GM23248 (cell line): ENCODE measurements at places on chromosomes 3 and 15.

DNA sequence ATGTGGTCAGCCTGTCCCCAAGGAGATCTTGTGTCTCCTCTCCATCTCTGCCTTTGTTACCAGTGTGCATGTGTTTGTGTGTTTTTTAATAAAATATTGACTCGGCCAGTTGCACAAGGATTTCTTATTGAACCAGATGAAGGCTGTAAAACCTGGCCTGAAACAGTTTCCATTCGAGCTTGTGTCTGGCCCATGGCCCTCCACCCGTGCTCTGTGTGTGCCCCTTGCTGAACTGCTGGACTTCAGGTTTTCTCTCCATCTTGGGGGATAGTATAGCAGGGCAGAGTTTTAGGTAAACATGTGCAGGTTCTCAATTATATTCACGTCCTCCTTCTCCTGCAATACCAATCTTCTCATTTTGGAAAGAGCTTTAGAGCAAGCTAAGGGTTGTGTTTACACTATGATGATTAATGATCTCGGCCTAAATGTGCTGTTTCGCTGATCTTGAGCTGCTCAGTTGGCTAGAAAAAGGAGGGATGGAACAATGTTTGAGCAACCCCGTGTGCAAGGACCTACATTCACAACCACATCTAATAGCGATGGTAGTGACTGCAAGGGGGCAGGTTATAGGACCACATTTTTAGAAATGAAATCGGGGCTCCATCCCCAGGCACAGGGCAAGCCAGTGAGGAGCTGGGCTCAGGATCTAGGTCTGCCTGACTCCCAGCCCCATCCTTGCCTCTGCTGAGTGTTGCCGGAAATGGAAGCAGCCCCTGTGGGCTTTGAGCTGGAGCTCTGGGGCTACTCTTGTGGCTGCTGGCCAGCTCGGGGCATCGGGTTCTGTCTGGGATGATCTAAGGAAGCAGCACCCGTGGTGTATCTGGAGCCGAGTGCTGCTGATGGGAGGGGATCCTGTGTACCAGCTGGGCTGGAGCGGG, 47.7 kb downstream of the CMTM6 start:
- DNase-seq: no peak
- H3K4me3 ChIP-seq: no peak overlapping the region
- H3K36me3 ChIP-seq: no peaks in the 10 kb centered on the region

DNA sequence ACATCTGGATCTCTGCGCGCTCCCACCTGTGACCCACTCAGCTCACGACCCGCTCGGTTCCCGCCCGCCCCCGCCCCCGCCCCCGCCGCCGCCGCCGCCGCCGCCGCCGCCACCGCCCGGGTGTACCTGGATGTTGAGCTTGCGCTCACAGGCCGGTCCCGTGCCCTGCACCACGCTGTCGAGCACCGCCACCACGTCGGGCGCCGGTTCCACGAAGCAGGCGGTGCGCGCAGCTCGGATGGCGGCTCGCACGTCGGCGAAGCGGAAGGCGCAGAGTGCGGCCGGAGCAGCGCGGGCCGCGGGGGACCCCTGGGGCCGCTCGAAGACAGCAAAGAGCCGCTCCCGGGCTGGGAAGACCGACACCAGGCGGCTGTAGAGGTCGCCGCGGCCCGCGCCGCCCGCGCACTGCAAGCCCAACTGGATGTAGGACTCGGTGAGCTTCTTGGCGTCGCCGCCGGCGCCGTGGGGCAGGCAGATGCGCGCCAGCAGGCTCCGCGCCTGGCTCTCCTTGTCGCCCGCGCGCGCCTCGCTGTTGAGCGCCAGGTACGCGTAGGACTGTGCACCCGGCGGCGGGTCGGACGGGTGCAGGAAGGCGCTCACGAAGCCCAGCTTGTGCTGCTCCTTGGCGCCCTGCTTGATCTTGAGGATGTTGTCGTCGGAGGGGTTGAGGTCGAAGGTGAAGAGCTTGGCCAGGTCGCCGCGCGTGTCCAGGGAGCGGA, 1.1 kb downstream of the PLXND1 start:
- peaks cover 32% of the 10 kb centered on the region for H3K4me1 ChIP-seq
- H3K27ac ChIP-seq: peak overlapping the region; percentile 66
- peak overlapping the region; percentile 72 for H3K4me3 ChIP-seq
- H3K36me3 ChIP-seq: no peaks in the 10 kb centered on the region
- DNase-seq: peak; percentile 83
- no peaks in the 10 kb centered on the region for H3K27me3 ChIP-seq

DNA sequence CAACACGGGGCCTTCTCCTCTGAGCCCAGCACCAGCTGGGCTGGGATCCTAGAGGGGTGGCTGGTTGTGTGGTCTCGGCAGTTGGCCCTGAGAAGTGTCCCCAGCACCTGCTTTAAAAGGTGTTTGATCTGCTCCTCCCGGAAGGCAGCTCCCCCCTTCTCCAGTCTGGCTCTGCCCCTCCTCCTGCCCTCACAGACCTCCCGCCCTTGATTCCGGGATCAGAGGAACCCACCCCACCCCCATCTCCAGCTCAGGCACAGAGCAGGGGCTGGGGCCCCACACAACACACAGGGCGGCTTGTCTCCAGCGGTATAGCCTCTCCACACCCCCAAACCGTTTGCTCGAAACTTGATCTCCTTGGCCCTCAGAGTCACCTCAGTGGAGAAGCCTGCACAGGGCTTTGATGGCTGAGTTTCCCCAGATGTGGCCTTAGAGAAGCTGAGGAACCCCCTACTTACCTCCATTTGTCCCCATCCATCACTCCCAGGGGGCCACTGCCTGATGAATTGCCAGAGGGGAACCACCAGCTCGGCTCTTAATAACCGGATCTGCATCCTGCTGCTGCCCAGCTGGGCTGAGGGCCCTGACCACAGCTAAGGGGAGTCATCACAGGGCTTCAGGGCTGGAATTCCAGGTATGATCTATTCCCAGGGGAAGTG, 6.4 kb upstream of the STRA6 start:
- no peak overlapping the region for H3K27ac ChIP-seq
- H3K4me1 ChIP-seq: peaks cover 14% of the 10 kb centered on the region
- no peak for DNase-seq
- no peaks in the 10 kb centered on the region for H3K27me3 ChIP-seq
- H3K36me3 ChIP-seq: no peaks in the 10 kb centered on the region
- no peak overlapping the region for H3K4me3 ChIP-seq

DNA sequence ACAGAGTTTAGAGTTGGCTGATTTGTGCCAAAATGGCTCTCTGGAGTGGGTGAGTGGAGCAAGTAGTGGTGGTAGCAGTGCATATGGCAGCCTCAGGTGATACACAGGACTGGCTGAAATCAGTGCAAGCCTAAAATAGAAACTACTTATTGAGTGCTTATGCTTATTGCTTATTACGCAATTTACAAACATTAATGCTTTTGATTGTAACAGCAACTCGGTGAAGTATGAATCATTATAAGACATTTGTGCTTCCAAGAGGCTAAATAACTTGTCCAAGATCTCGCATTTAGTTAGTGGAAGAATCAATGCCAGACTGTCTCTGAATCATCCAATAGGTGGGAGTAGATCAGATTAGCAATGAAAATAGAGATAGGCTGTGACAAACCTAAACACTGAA, 353.8 kb downstream of the NAALADL2 start:
- H3K4me1 ChIP-seq: peaks cover 11% of the 10 kb centered on the region
- no peaks in the 10 kb centered on the region for H3K36me3 ChIP-seq
- no peaks in the 10 kb centered on the region for H3K27me3 ChIP-seq
- no peak overlapping the region for H3K27ac ChIP-seq
- H3K4me3 ChIP-seq: 0 out of 2 replicates have a peak overlapping the region, but pooled peaks have one; percentile 11
- DNase-seq: peak; percentile 74

DNA sequence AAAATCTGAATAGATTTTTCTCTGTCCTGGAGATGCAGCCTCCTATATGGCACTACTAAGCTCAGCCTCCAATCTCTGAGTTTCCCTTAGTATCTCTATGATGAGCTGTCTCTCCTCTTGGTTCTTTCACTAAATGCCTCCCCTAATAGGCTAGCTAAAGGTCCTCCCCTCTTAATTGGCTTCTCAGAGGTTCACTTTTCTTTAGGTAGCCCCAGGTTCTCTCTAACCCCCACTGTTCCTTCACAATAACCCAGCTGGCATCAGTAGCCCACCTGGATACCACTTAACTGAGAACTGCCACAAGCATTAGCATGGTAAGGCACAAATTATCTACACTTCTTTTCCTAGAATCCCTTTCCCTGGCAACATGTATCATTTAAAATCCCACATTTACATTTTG, 523.2 kb downstream of the IGSF11 start:
- no peak overlapping the region for H3K27ac ChIP-seq
- DNase-seq: no peak
- no peaks in the 10 kb centered on the region for H3K36me3 ChIP-seq
- no peaks in the 10 kb centered on the region for H3K4me1 ChIP-seq

DNA sequence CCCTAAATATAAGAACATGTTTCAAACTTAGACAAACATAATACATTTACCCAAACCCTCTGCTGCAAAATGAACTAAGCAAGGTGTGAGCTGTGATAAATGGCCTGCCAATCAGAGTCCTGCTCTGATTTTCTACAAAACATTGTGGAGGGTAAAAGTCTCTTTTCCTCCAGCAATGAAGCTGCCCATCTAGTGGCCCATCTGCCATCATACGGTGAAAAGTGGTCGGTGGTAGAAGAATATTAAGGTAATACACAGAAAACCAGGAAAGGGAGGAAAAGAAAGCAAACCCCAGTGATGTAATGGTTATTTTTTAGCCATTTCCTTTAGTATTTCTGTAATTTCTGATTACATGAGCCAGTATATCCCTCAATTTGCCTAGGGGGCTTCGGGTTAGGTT, 838.1 kb downstream of the TBL1XR1 start:
- no peaks in the 10 kb centered on the region for H3K36me3 ChIP-seq
- no peak for DNase-seq
- no peak overlapping the region for H3K4me3 ChIP-seq
- no peak overlapping the region for H3K27ac ChIP-seq
- no peaks in the 10 kb centered on the region for H3K27me3 ChIP-seq

DNA sequence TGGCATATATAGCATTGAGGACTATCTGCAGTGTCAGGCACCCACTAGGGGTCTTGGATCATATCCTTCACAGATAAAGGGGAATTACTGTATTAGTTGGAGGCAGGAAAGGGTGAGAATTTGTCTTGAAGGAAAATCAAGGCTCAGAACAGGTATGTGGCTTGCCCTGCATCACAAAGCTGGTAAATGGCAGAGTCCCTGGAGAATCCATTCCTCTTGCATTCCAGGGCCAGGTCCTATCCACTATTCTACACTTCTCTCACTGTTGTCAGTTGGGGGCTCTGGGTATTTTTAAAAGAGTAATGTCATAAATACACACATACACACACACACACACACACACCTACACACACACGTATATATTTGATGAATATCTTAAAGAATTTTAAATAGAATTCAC, 19.8 kb upstream of the FGF12 start:
- H3K27me3 ChIP-seq: no peaks in the 10 kb centered on the region
- H3K27ac ChIP-seq: no peak overlapping the region
- DNase-seq: no peak

- DNase-seq: no peak
- no peaks in the 10 kb centered on the region for H3K4me1 ChIP-seq
- no peak overlapping the region for H3K27ac ChIP-seq
- no peaks in the 10 kb centered on the region for H3K27me3 ChIP-seq
- H3K36me3 ChIP-seq: no peaks in the 10 kb centered on the region
Measured at GRCh38 chr15:62378772-62379498, 213.8 kb upstream of the C2CD4B start.

GRCh38 chr3:148789906-148790305, 37.7 kb upstream of the CPB1 start:
- DNase-seq: no peak

DNA sequence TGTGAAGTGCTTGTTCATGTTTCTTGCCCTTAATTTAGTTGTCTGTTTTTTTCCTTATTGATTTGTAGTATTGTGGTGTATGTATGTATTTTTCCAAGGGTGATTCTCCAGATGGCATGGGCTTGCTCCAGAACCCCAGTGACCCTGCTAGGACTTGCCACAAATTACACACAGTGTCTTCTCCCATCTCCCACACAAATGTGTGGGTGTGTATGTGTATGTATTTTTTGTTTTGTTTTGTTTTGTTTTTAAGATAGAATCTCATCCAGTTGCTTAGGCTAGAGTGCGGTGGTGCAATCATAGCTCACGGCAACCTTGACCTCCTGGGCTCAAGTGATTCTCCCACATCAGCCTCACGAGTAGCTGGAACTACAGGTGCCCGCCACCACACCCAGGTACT, 36.2 kb upstream of the ARID3B start:
- H3K4me3 ChIP-seq: no peak overlapping the region
- peaks cover 8% of the 10 kb centered on the region; the same call in 1 of the 2 replicates for H3K4me1 ChIP-seq
- no peak overlapping the region for H3K27ac ChIP-seq
- no peak for DNase-seq

DNA sequence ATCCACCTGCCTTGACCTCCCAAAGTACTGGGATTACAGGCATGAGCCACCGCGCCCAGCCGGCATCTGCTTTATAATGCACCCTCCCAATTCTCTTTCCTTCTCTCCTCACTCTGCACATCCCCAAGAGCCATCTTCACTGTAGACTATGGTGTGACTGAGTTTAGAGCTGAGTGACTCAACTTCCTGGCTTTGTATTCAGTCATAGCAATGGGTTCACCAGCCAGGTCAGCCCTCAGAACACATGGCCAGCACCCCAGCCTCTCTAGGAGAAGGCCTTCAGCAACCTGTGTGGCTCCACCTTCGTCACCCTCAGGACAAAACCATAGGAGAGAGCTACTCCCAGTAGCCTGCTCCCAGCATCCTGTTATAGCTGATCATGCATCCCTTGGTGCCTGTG, 33.0 kb downstream of the ARID3B start:
- H3K4me1 ChIP-seq: peaks cover 22% of the 10 kb centered on the region
- no peak overlapping the region for H3K27ac ChIP-seq
- no peak overlapping the region for H3K4me3 ChIP-seq

DNA sequence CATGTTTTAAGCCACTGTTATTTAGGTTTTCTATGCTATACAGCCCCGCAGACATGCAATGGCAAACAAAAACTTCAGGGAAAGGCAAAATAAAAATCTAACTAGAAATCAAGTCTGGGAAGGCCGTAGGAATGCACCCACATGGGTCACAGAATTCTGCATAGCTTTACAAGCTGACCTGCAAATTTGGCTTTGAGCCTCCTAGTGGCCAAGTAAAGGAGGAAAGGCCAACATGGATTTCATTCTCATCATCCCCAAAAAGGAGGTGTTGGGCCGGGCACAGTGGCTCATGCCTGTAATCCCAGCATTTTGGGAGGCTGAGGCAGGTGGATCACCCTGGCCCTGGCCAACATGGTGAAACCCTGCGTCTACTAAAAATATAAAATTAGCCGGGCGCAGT, 124.3 kb downstream of the FBLN2 start:
- H3K4me3 ChIP-seq: no peak overlapping the region
- H3K27me3 ChIP-seq: peaks cover 11% of the 10 kb centered on the region; the same call in 1 of the 2 replicates
- H3K4me1 ChIP-seq: no peaks in the 10 kb centered on the region

GRCh38 chr15:34726406-34727100, 28.2 kb downstream of the GJD2 start:
- peak; percentile 75 for DNase-seq
- no peaks in the 10 kb centered on the region for H3K27me3 ChIP-seq
- H3K4me1 ChIP-seq: peaks cover 65% of the 10 kb centered on the region
- no peaks in the 10 kb centered on the region for H3K36me3 ChIP-seq
- peak overlapping the region; percentile 35; the same call in 1 of the 2 replicates for H3K4me3 ChIP-seq
- peak overlapping the region; percentile 65 for H3K27ac ChIP-seq

DNA sequence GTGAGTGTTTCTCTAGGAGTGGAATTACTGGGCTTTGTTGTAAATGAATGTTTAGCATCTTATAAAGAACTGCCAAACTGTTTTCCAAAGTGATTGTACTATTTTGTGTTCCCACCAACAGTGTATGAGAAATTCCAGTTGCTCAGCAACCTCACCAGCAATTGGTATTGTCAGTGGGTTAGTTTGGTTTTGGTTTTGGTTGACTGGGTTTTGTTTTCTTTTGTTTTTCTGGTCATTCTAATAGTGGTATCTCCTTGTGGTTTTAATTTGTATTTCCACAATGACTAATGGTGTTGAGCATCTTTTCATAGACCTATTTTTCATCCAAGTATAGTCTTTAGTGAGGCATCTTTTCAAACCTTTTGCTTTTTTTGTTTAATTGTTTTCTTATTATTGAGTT, 27.1 kb downstream of the FILIP1L start:
- H3K4me3 ChIP-seq: 0 out of 2 replicates have a peak overlapping the region, but pooled peaks have one; percentile 10
- no peaks in the 10 kb centered on the region for H3K27me3 ChIP-seq
- peak overlapping the region; percentile 59 for H3K27ac ChIP-seq
